ENCODE measurements at places on chromosomes 5 and 9. TPM values are rescaled to one million over a fixed set of nuclear protein-coding genes. Genes with fewer than 3 reads are reported as not detected.

PCDHB7 gene
- not detected for polyA plus RNA-seq

SARDH gene
- 0.07 TPM for polyA plus RNA-seq

INSL4 gene
- polyA plus RNA-seq, result not detected

PCDHGA7 gene
- not detected for polyA plus RNA-seq

DCANP1 gene
- not detected for polyA plus RNA-seq

GBA2 gene
- polyA plus RNA-seq, result 19.2 TPM

CYSRT1 gene
- 1.0 TPM for polyA plus RNA-seq

C5orf46 gene
- polyA plus RNA-seq, result not detected

FBXL7 gene
- 2.6 TPM for polyA plus RNA-seq

TRIM36 gene
- polyA plus RNA-seq, result 0.50 TPM

RAB3C gene
- polyA plus RNA-seq, result not detected
